ENCODE measurements at places on chromosomes 2 and 18.

- DNase-seq = no peak
Measured at GRCh38 chr2:112962308-112963175, 15.3 kb upstream of the IL36G start.

DNA sequence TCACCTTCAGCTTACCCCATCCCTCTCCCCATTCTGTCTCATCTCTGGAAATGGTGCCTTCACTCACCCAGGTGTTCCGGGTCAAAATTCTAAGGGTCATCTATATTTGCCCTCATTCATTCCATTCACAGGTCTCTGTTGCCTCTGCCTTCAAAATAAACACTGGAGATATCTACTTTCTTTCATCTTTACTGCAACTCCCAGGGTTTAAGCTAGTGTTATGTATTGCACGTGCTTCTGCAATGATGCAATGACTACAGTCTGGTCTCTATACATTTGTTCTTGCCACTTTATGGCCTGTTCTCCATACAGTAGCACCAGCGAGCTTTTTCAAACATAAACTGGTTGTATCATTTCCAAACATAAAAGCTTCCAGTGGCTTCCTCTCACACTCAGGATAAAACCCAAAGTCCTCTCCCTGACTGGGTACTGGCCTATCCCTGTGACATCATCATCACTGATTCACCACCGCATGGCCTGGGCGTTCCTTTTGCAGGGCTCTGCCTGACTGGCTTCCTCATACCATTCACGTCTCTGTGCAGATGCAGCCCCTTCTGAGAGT lies 14.3 kb downstream of the DSG2 start:
- DNase-seq = no peak

- no peak for DNase-seq
Measured at GRCh38 chr2:200689115-200689514, 103.3 kb downstream of the AOX1 start.

GRCh38 chr2:108936076-108936864 lies 52.8 kb downstream of the EDAR start:
- DNase-seq = no peak

DNA sequence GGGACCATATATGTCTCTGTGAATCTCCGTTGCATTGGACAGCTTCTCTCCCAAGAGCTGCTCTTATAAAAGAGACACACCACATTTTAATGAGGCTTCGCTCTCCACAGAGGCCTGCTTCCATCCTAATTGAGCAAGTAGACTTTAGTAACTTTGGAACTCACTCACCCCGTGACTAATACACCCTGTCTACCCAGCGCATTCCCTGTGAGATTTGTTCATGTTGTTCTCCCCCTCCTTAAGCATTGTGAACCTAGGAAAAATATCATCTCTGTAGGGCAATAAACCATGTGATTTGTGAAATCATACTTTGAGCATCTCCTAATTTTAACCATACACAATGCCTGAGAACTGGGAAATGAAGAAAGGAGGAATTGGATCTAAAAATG lies 56.9 kb downstream of the MCFD2 start:
- no peak for DNase-seq

- no peak for DNase-seq
Measured at GRCh38 chr2:75619956-75620740, 26.4 kb upstream of the MRPL19 start.

Data from caudate nucleus (tissue), 63 donors.